ENCODE measurements at places on chromosomes 7 and 10. TPM values are rescaled to one million over a fixed set of nuclear protein-coding genes. Genes with fewer than 3 reads are reported as not detected.

GRCh38 chr10:114933588-114933987 is 4.4 kb upstream of the TRUB1 start:
- DNase-seq: no peak

DNA sequence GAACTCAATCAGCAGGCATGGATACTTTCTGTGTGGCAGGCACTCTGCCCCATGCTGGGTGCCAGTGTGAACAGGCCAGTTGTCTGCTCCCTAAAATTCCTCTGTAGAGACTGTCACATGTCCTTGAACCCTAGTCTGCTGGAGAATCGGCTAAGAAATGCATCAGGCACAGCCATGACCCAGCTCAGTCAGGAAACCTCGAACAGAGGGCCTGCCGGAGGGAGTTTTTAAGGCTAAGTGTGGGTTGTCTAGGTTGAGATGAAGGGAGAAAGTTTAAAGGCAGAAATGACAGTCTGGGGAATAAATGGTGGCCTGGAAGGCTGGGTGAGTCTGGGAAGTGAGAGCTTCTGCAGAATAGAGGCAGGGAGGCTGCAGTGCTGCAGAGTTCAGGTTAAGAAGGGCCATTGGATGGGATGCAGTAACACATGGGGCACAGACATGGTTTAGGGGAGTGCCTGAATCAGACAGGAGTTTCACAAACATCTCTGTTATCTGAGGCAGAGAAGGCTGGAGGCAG is 45.3 kb downstream of the WDFY4 start:
- peak; percentile 26 for DNase-seq

GRCh38 chr10:114021717-114022680 is 21.7 kb upstream of the ADRB1 start:
- peak; percentile 76 for DNase-seq

GRCh38 chr7:116786791-116787443 is 75.5 kb upstream of the CAPZA2 start:
- DNase-seq: no peak

- no peak for DNase-seq
These were observed 17.7 kb downstream of the RAB19 start for GRCh38 chr7:140421521-140421920.

DNA sequence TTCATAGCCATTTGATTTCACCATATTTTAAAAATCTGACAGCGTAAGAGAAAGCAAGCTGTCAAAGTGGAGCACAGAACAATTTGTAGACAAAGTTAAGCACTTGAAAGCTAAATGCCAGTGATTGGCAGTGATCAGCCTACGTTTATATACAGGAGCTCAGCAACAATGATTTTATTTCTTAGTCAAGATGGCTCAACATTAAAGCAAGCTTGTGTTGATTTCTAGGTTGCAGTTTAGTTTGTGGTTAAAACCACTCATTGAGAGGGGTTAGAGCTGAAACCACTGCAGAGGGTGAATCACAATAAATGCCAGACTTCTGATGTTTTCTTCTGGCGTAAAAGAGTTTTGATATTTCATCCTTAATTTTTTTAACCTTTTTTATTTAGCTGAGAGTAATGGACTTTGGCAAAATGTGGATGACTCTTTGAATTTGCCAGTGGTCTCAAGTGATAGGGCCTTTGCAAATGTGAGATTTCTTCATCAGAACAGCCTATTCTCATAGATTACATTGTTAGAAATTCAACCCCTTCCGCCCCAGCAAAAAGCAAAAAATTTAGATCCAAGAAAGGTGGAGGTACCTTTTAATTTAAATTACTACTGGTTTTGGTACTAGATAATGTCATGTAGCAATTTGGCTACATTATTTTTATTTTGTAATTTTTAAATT is 73.8 kb downstream of the SHOC2 start:
- no peak for DNase-seq

- no peak for DNase-seq
These were observed 402.0 kb upstream of the RNF32 start for GRCh38 chr7:156238366-156239133.

GRCh38 chr7:50679218-50680007 is 103.3 kb downstream of the GRB10 start:
- DNase-seq: no peak

DNA sequence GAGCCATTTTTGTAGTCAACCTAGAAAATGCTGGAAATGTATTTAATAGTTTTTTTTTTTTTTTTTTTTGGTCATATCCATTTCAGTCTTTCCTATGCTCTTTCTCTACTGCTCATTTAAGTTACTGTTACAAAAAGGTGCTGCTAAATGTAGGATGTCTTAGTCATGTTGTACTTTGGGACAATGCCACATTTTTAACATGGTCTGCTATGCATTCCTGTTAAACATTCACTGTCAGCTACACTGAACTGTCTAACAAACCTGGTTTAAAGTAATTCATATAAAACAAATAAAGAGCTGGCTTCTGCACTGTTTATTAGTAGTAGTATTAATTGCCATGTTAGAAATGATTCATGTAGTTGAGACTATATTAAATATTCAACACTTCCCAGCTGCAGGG is 108.6 kb downstream of the NSUN6 start:
- no peak for DNase-seq

Gene TWIST1
- total RNA-seq: 6.2 TPM

Gene FAM24A
- total RNA-seq: not detected

Gene FANK1
- 0.67 TPM for total RNA-seq
